ENCODE measurements at places on chromosomes 12 and 14.
A peak's percentile ranks its signal among the peaks of the same experiment; 100 is the strongest.

- DNase-seq: peak; percentile 23
Observed at GRCh38 chr14:99644723-99645544, at the start of gene HHIPL1. HHIPL1 (plus strand) TSS chr14:99645129; CDS start chr14:99645208, 79 bp downstream.

- DNase-seq: peak; percentile 19
Observed at GRCh38 chr12:29238822-29239291, 89.8 kb downstream of the FAR2 start.

- no peak for DNase-seq
Observed at GRCh38 chr12:46360370-46360769, 12.2 kb downstream of the SLC38A2 start.

GRCh38 chr12:57058454-57058853 lies 8.5 kb upstream of the MYO1A start:
- no peak for DNase-seq

DNA sequence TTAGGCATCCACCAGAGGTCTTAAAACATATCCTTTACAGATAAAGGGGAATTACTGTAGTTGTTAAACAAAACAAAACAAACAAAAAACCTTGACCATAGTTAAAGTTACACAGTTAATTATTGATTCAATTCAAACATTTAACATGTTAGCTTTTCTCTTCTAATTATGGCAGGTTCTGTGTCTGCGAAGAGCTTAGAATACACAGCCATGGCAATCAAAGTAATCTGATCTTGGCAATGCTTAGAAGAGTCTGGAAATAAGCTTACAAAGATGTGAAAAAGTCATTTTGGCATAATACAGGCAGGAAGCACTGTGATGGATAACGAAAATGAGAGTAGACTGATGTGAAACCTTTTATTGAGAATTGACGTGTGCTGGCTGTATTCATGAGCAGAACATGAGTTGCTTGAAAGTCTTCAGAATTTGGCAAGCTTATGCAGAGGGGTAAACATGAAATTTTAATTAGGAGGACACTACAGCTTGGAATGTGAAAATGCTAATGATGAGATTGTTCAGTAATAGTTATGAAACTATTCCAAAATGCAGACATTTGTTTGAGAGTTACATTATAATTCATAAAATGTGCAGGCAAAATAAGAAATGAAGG lies 629.6 kb downstream of the FSCB start:
- DNase-seq: no peak

GRCh38 chr12:64616201-64616600 lies 5.9 kb downstream of the RASSF3 start:
- DNase-seq: no peak

DNA sequence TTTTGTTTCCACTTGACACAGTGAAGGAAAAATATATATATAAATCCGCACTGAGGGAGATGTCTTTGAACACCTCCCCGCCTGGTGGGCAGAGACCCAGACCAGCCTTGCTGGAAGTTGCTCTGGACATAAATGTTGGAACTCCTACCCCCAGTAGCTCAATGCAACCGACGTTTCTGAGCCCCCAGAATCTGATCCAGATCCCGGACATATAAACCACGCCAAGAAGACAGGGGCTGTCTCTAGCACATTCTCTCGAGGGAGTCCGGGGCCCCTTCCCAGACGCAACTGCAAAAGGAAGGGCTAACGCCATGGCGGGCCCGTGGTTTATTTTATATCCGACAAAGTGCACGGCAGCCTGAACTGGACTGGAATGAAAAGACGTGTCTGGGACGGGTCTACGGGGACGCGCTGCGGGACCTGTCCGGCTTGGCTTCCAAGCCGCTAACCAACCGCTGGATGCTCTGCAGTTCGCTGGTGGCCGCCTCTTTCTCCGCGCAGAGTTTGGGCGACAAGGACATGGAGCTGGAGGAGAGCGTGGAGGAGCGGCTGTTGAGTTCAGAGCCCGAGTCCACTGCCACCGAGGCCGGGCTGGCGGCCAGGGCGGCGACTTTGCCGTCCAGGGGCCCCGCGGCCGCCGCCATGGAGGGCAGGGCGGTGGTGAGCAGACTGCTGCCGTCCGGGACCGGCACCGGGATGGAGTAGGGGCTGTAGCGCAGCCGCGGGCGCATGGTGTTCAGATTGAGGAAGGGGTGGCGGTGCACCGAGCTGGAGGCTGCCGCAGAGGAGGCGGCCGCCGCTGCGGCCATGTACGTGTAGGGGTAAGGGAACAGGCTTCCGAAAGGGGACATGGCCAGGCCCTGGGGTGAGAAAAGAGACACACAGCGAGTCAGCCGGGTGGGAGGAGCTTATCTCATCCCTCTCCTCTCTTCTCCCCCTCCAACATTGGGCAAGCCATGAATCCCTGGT lies 12.2 kb downstream of the TBX3 start:
- peak; percentile 63 for DNase-seq

DNA sequence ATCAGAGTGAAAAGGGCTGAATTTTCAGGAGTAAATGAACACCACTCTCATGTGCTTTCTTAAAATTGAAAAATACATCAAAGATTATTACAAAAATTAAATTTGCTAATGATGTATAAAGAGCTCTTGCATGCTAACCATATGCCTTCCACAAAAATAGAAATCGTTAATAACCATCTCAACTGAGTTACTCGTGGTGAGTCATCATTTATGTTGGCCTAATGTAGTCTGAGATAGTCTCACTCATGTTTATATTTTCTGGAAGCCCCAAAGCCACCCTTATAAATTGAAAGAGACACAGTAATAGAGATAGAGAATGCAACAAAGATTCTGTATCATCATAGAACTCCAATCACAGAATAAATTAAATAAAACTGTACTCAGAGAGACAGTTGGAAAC lies 131.2 kb downstream of the KCNH5 start:
- DNase-seq: peak; percentile 34

DNA sequence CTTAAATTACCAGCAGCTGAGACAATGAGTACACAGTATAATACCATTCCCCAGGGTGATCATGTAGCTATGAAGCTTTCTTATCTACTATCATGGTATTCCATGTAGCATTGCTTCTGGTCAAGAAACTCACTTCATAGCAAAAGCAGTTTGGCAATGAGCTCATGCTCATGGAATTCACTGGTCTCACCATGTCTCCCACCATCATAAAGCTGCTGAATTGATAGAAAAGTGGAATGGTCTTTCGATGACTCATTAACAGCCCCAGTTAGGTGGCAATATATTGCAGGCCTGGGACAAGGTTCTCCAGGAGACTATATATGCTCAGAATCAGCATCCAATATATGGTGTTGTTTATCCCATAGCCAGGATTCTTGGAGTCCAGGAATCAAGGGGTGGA lies 553.7 kb downstream of the FOXG1 start:
- DNase-seq: peak; percentile 15

GRCh38 chr12:128947209-128947608 lies 93.9 kb downstream of the GLT1D1 start:
- no peak for DNase-seq

DNA sequence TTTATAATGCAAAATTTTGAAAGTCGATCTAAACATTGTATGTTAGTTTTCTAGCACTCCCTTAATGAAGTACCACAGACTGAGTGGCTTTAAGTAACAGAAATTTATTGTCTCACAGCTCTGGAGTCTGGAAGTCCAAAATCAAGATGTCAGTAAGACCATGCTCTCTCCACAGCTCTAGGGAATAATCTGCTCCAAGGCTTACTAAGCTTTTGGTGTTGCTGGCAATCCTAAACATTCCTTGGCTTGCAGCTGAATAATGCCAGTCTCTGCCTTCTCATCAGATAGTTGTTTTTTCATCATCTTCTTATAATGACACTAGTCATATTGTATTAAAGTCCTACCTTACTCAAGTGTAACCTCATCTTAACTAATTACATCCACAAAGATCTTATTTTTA lies 102.2 kb downstream of the RASSF9 start:
- peak; percentile 24 for DNase-seq

GRCh38 chr12:115763376-115763775 lies 514.1 kb downstream of the MED13L start:
- no peak for DNase-seq

DNA sequence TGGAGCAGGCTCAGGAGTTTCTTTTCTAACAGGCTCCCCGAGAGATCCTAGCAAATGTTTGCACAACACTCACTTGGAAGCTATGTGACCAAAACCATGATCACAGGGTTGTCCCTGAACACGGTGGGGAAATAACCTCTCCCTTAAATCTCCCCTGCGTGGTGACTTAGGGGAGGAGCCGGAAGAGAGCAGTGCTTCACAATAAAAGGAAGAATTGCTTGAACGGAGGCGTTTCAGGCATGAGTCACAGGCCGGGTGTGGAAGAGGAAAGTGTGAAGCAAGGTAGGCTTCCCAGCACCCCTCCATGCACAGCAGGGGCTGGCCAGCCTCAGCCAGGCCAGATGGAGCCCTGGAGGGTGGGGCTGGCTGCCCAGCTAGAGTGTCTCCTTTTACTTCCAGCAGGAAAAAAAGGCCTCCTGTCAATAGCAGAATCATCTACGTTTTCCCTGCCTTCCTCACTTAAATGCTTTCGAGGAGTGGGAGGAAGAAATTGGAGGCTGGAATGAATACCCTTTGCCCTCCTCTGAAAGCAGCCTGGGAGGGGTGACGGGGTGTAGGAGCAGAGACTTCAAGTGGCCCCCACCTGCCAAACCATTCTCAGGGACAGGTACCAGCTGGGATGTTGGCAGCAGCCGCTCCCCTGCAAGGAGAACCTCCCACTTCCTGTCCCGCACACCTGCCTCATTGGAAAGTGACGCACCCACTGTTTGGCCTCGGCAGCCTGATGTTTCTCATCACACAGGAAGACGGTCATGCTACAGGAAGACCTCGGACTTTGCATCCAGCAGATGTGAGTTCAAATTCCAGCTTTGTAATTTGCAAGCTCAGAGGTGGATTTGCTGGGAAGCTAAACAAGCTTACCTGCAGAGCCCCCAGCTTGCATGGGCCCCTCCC lies 30.1 kb upstream of the PPP2R5C start:
- DNase-seq: peak; percentile 75

DNA sequence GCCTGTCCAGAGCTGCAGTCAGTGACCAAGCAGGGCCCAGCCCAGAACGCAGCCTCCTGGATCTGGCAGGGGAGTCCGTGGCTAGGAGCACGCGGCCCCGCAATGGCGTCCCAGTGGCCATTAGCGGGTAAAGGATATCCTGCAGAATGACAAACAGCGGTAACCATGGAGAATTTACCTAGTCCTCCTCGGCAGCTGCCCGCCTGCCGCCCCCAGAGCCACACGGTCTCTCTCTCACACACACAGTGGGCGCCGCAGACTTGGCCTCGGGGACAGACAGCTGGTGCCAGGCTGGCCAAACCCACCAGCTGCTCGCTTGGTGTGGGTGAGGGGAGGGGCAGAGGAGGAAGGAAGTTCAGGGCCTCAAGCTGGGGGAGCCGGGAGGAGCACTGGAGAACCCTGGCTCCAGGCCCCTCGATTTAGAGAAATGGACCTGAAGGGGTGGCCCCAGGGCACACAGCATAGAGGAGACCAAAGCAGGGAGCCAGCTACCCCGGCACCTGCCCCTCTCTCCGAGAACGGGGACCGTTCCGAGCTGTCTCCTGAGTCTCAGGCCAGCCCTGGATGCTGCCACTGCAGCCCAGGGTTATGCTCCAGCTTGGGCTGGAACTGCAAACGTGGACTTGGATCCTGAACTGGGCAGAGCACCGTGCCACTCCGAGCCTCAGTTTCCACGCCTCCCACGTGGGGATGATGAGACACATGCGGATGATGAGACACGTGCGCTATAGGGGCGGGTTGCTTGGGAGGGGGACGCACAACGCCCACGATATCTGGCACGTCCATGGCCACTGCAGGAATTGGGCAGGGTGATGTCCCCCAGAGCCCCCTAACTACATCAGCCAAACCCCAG lies 3.4 kb downstream of the CDK2AP1 start:
- no peak for DNase-seq

GRCh38 chr14:100049220-100049619 lies 16.0 kb upstream of the EVL start:
- peak; percentile 33 for DNase-seq

GRCh38 chr12:31742891-31743290 lies 14.1 kb upstream of the AMN1 start:
- DNase-seq: no peak

GRCh38 chr14:23153851-23154796 lies 29.3 kb downstream of the SLC7A8 start:
- DNase-seq: peak; percentile 98

- no peak for DNase-seq
Observed at GRCh38 chr12:121504505-121504904, 76.3 kb downstream of the KDM2B start.

- DNase-seq: peak; percentile 96
Observed at GRCh38 chr12:98464190-98464589, 51.2 kb upstream of the TMPO start.

DNA sequence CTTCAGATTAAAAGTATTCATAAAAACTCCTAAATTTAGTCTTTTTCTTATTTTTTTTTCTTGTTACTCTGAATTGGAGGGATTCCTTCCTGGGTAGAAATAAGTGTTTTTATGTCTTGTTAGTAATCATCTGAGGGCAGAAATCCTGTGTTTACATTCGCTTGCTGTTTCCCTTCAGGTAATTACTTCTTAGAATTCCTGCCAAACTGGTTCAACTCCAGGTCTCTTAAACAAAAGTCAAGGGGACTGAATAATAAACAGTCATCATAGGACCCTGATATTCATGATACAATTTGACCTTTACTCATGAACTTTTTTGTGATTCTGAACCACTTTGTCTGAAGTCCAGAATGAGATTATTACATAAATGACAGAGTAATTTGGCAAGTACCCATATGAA lies 843.9 kb downstream of the FLRT2 start:
- DNase-seq: no peak

- no peak for DNase-seq
Observed at GRCh38 chr12:73076760-73077159, 804.6 kb downstream of the TRHDE start.

- peak; percentile 57 for DNase-seq
Observed at GRCh38 chr12:6752167-6752920, 597 bp downstream of the MLF2 start.

DNA sequence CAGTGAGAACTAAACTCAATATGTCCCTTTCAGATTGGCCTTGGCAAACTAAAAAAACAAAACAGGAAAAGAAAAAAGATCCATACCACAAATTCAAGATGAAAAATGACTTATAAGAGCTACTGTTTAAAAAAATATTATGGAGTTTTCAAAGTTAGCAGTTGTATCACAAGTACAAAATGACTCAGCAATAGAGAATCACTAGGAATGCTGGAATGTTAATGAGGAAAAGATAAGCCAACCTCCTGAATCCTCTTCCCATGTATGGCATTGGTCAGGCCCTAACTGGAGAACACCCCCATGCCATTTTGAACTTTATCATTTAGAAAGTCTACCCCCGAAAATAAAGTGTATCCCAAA lies 62.2 kb downstream of the PPP1R36 start:
- peak; percentile 93 for DNase-seq

- peak; percentile 53 for DNase-seq
Observed at GRCh38 chr14:103679351-103679750, 35.9 kb downstream of the XRCC3 start.

- DNase-seq: peak; percentile 89
Observed at GRCh38 chr12:93785249-93786010, 108.3 kb downstream of the CRADD start.

- DNase-seq: no peak
Observed at GRCh38 chr12:132386926-132387497, 57.6 kb upstream of the GALNT9 start.
